ENCODE measurements at places on chromosomes 2 and 18.

GRCh38 chr2:122273785-122274419 lies 518.5 kb downstream of the TSN start:
- DNase-seq, result no peak

DNA sequence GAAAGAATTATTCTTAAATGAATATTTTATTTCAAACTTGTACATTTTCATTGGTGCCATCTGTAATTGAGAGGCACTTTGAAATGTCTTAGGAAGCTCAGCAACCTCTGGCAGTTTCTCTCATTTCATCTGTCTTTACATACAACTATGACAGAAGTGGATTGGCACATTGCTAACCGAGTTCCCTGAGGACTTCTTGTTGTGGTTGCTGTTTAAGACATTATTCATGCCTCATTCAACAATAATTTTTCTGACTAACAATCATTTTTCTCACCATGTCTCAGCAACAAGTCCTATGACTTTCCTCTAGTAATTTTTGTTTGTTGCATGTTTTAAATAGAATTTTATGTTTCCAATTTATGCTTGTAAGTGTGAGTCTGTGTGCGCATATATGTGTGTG lies 284.0 kb upstream of the CWC22 start:
- no peak for DNase-seq

DNA sequence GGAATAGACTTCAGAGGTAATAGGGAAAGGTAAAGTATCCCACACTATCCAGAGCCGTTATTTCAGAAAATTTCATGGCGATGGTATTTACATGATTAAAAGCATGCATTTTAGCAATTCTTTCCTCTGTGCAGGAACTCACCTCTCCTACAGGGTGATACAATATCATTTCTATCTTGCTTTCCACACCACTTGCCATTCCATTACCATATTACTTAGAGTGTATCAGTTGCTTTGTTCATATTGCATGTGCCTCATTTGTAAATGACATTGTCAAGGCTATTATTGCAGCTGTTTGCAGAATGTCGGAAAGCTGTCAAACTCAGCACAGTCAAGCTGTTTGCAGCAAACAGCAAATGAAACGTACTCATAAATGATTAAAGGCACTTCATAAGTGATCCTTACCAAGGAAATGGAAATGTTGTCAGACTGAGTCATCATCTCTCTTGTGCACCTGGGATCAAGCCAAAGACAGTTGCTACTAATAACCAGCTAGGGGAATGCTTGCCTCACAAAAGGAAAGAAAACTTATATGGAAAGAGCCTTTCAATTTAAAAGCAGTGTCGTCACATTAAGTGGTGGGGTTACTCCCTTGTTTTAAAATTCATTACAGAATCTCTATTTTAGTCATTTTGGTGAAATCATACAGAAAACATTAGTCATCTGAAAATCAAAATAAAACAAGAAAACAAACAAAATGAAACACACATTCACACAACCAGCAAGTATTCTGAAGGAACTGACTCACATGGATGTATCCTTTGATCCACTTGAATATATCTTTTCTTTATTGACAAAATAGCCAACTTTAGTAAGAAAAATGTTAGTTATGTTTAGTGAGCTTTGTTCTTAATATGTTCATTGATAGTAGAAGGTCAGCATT lies 1064.1 kb upstream of the CNTNAP5 start:
- no peak for DNase-seq

DNA sequence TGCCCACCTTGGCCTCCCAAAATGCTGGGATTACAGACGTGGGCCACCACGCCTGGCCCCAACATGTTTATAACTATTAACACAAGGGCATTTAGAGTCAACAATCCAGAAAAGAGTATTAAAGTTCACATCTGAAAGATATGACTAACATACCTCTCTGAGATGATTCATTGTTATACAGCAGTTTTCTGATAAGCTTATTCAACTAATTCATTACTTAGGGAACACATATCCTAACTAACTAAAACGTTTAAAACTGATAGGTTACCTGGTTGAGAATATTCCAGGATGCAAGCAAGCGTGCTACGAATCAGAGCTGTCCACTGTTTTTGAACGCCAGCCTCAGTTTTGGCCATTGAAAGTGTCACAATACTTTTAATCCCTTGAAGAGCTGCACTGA lies 34.0 kb upstream of the STRN start:
- no peak for DNase-seq

DNA sequence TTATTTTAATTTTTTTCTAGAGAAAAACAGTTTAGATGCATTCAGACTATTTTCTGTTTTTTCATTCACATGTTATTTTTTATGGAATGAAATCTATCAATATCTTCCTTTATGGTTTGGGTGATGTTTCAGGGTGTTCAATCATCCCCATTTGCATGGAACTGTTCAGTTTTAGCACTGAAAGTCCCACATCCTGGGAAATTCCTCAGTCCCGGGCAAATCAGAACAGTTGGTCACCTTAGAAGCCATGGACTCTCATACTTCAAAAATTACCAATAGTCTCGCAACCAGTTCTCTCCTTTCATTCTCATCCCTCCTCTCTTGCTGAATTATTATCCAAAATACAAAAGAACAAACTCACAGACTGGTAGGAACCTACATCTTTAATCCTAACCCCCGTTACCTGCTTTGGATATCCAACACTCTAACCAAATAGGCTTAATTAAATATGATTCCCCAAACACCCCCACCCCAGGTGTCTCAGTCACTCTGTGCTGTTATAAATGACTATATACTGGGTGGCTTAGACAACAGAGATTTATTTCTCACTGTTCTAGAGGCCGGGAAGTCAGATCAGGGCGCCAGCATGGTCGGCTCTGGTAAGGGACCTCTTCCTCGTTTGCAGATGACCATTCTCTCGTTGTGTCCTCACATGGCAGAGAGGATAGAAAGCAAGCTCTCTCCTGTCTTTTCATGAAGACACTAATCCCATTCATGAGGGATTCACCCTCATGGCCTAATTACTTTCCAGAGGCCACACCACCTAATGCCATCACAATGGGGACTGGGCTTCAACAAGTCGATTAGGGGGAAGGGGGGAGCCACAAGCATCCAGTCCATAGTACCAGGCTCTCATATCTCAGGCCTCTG lies 57.7 kb upstream of the SLC1A4 start:
- no peak for DNase-seq
